ENCODE measurements at places on chromosomes 13 and 19.

GRCh38 chr19:49200238-49200862 is 42.8 kb downstream of the TRPM4 start:
- DNase-seq = no peak

DNA sequence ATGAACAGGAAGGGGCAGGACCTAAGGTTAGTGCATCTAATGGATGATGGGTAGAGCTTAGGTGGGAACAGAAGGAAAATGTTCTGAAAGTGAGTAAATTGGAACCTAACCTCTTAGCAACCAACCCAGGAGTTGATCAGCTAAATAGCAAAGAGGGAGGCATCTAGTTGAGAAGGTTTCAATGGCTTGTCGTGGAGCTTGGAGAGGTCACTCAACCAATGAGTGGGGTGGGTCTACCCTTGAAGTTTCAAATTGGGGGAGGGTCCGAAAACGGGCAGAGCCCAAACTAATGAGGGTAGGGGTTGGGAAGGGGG is 5.7 kb upstream of the SHKBP1 start:
- no peak for DNase-seq

DNA sequence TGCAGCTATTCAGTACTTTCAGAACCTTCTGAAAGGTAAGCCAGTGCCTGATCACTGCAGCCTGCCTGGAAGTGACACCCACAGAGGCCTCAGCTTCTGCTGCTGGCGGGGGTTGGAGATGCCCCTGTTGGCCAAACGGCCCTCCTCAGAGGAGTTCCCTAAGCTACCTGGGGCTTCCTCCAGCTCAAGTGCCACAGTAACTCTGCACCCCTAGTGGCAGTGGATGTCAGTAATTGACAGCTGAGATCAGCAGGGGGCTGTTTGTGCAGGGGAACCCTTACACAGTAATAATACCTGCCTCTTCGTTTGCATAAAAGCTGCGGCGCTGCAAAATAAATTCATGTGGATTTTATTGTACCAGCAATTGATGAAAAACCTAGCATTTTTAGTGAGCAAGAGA is 28.9 kb downstream of the TDRD12 start:
- DNase-seq = no peak

GRCh38 chr13:47853236-47853635 is 147.8 kb downstream of the SUCLA2 start:
- DNase-seq = no peak

- no peak for DNase-seq
These were observed 7.9 kb downstream of the TPM4 start for GRCh38 chr19:16084067-16084685.

GRCh38 chr19:18613589-18614234 is 1.0 kb downstream of the TMEM59L start:
- no peak for DNase-seq

- no peak for DNase-seq
These were observed 9.0 kb downstream of the ARHGAP45 start for GRCh38 chr19:1076046-1076386.

GRCh38 chr19:56139847-56140582 is 1.1 kb upstream of the ZNF444 start:
- no peak for DNase-seq

DNA sequence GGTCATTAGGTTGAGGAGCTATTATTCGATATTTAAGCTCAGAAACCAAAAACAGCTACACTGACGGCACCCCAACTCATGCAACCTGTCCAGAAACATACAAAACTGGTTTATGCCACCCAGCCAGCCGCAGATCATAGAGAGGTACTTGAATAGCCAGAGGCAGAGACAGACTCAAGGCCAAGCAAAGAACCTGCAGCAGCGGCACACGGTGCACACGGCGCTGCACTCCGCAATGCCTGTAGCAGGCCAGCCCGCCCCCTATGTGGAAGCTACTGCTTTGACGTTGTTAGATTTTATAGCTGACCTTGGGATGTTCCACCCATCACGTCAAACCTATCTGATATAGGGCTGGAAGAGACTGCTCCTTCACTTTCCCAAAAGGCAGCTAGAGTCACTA is 11.9 kb upstream of the DHRS12 start:
- DNase-seq = no peak

- DNase-seq = no peak
These were observed 1.1 kb downstream of the FKBP8 start for GRCh38 chr19:18541992-18542940.

- no peak for DNase-seq
These were observed 5.1 kb downstream of the S1PR2 start for GRCh38 chr19:10226021-10226375.

GRCh38 chr19:51926784-51927741 is at the start of gene ZNF613:
ZNF613 (plus strand) TSS chr19:51927472; CDS start chr19:51936221, 8,749 bp downstream.
- DNase-seq = peak; percentile 57

DNA sequence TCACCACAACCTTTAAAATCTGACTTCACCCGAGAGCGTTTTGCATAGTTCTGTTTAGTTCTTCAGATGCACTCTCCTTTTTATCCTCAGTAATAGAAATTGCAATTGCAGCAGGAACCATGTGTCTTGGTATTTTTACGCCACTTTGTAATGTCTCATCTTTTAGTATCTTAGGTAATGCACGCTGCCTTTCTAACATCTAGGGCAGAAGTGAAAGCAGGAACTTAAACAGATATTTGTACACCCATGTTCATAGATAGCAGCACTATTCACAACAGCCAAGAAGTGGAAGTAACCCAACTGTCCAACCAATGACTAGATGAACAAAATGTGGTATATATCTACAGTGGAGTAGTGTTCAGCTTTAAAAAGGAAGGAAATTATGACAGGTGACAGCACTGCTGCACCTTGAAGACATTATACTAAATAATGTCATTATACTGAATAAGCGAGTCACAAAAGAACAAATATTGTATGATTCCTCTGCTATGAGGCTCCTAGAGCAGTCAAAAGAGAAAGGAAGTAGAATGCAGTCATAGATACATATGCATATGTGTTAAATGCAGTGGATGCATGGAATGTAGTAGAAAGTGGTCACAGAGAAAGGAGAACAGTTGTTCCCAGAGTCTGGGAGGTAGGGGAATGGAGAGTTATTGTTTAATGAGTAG is 105.9 kb upstream of the GJB6 start:
- no peak for DNase-seq

DNA sequence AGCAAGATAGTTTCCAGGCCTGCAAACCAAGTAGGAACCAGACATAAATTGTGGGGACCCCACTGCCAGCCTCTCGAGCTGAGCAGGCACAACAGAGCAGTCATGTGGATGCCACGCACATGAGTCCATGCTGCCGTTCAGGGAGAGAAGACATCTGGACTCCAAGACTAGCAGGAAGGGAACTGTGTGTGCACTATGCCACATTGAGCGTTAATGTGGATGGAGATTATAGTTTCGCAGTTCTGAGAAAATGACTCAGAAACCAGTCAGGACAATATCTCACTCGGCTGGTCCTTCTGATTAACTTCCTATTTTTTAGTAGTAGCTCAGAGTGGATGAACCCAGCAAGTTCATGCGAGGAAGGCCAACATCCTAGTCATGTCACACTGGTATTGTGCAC is 124.9 kb downstream of the CRYL1 start:
- DNase-seq = no peak

DNA sequence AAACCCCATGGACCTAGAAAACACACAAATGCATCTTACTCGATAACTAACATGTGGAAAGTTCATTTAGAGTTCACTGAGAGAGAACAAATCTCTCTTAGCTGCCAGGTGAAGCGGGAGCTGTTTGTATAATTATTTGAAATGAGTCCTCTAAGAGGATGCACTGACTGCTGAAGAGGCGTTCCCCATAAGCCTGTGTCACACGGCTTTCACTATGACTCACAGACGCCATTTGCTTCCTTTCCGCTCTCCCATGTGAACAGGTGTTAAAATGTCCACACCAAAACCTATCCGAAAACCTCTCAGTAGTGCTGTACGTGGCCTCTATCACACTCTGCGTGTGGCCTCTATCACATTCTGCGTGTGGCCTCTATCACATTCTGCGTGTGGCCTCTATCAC is 101.8 kb downstream of the SOX1 start:
- no peak for DNase-seq

- DNase-seq = no peak
These were observed 393.2 kb downstream of the DLEU7 start for GRCh38 chr13:50450279-50450678.

DNA sequence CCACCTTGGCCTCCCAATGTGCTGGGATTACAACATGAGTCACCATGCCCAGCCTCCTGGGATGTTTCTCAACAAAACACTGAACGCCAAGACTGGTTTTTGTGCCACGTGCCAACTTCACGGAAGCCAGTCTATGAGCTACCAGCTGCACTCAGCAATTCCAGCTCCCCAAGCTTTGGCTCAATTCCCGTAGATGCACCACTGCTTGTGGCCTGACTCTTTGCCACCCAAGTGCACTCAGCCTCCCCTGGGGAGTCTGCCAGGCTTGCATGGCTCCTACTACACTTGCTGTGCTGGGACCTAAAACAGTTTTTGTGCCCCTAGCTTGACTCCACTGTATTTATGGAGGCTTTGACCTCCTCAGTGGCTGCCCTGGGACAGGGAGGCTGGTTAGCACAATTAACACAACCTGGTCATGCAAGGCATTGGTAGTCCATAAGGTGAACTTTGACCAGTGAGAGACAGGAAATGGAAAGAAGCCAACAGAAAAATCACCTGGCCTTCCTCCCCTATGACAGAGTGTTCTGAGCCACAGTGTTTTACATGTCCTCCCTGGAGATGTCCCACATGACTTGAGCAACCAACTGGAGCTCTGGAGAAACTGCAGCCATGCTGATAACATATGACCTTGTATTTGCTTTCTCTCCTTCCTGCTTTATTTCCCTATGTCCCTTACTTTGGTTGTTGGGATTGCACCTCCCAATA is 1173.1 kb downstream of the UQCRFS1 start:
- no peak for DNase-seq

- DNase-seq = no peak
These were observed 125.3 kb downstream of the TM9SF2 start for GRCh38 chr13:99626461-99627082.

GRCh38 chr19:17553256-17553655 is 2.2 kb upstream of the COLGALT1 start:
- DNase-seq = no peak

- DNase-seq = no peak
These were observed 260.5 kb downstream of the DCT start for GRCh38 chr13:94218951-94219350.

DNA sequence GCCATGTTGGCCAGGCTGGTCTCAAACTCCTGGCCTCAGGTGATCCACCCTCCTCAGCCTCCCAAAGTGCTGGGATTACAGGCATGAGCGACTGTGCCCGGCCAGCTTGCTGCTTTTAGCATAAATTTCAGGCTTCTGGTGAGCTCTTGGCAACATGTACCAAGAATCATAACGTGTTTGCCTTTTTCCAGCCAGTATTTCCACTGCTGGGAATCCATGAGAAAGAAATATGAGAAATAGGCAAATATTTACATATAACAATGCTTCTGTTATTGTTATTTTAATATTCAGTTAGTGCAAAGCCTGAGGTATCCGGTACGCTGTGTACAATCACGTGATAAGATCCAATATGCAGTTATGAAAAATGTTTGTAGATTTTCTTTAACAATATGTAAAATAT is 29.2 kb upstream of the CERS4 start:
- DNase-seq = no peak

DNA sequence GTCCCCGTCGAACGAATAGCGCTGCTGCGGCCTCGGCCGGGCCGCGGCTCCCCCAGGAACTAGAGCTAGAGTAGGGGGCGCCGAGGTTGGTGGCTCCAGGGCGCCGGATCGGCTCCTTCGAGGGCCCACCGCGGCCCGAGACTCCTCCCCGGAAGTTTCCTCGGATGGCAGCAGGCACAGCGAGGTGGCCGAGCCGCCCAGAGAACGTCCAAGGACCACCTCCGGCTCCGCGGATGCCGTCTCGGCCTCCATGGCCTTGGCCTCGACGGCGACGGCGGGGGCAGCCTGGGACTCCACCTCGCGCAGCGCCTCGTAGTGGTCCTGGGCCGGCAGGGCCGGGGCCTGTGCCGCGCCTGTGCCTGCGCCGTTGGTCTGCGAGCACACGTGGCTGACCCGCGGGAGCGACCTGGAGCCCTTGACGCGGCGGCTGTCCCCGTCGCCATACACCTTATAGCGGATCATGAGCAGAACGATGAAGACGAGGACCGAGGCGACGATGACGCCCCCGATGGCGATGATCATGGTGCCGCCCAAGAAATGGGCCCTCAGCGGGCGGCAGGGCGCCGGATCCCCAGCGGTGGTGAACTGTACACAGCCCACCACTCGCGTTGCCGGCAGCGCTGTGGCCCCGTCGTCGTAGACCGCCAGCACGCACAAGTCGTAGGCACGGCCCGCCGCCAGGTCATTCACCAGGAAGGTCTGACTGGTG is 11.8 kb downstream of the IFNL1 start:
- no peak for DNase-seq

DNA sequence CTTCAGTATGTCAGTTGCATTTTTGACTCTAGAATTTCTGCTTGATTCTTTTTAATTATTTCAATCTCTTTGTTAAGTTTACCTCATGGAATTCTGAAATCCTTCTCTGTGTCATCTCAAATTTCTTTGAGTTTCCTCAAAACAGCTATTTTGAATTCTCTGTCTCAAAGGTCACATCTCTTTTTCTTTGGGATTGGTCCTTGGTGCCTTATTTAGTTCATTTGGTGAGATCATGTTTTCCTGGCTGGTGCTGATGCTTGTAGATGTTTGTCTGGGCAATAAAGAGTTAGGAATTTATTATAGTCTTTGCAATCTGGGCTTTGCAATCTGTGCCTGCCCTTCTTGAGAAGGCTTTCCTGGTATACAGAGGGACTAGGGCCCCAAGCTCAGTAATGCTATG is 18.5 kb upstream of the KBTBD7 start:
- DNase-seq = no peak

DNA sequence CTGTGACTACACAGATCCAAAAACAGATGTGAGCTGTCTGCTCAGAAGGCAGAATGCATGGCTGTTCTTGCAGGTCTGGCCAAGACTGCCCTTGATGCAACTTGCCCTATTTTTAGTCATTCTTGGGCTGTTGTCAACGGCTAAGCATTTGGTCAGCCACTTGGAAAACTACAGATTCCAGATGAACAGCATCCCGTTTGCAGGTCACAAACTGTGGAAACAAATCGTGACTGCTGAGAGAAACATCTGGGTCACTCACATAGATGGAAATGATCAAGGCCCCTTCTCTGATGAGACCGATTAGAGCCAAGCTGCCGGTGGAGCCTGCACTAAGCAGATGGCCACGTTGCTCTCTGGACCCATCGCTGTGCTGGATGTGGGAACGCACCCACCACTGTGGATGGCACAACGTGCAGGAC is 15.4 kb upstream of the METTL21C start:
- no peak for DNase-seq
